ENCODE measurements at places on chromosomes 1 and 21.

DNA sequence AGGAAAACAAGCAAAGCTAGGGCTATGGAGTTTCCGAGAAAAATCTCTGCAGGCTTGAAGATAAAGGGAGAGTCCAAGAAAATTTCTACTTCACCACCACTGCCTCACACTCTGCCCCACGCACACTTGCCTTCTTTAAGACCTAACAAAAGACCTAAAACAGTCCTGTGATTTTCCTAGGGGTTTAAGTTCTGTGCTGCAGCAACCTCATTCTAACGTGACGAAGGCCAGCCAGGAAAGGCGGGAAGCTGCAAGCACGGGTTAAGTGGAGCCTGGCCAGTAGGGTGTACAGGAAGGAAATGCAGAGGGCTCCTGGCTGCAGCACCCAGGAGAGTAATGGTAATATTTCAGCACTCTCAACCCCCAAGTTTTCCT lies 1.5 kb downstream of the SPATA6 start:
- no peak for DNase-seq

DNA sequence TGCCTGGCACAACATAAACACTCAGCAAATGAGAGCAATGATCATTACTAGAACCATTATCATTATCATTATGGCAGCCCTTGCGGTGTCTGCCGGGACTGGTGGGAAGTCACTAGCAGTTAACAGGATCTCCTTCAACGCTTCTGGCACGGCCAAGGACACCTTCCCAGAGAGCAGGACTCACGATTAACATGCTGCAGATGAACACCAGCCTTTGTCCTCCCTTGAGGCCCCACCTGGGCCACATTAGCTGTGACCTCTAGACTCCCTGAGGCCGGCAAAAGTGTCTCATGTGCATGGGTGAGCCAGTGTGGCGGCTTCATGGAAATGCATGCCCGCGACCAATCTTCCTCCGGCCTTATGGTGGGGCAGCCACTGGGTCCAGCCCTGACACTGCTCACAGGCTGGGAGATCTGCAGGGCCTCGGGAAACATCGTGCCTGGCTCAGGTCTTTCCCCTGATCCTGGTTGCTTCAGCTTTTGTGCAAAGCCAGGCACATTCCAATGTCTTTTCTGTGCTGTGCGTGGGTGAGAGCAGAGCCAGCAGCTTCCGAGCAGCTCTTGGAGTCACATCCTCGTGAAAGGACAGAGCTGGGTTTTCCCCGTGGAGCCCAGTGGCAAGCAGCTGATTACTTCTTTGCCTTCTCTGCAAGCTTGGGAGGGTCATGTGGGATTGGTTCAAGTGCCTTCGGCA lies 107.3 kb downstream of the HMGB4 start:
- DNase-seq: no peak

GRCh38 chr1:204613636-204614035 lies 71.9 kb downstream of the LRRN2 start:
- no peak for DNase-seq

DNA sequence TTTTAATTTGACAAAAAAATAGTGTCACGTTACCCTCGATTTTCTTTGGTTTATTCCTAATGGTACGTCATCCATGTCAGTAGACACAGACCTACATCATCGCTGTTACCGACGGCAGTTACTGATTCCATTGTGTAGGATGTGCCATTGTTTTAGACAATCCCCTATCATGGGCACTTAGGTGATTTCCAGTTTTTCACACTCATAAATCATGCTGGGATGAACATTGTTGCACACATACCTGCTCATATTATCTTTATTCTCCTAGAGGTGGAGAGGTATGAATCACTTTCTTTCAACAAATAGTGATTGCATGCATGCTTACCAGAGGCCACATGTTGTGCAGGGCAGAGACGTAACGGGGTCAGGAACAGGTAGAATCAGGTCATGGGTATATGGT lies 79.7 kb upstream of the EFHD2 start:
- DNase-seq: no peak

DNA sequence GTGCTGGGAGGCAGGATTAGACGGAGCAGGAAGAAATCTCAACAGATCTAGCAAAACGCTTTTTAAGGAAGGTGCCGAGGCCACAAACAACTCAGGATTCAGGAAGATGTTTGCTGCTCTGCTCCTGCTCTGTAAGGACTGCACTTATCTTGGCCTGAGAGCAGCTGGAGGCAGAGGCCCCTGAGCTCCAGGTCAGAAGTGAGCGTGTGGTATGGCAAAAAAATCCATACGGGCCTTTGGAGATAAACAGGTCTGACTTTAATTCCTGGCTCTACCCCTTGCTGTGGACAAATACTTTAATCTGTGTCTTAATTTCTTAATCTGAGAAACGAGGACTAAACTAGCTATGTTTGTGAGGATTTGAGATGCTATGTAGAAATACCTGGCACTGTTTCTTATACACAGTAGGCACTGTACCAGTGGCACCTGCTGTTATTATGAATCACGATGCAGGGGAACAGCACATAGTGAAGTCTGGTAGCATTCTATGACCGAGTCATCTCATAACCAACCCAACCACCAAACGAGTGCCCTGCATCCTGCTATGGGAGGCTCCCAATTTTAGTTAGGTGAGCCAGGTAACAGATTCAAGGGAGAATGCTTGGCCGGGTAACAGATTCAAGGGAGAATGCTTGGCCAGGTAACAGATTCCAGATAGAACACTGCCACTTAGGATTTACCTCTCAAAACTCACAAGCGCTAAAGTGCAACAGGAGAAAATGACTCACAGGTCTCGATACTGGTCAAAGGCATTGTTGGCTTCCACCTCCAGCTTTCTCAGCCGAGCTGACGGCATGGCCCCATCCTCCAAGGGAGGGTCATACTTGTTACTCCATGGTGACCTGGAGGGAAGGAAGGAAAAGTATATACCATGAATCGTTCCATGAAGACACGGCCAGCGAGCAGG lies 65.9 kb downstream of the SLC66A1 start:
- DNase-seq: no peak

GRCh38 chr1:109392037-109392787 lies 5.5 kb downstream of the SORT1 start:
- no peak for DNase-seq

DNA sequence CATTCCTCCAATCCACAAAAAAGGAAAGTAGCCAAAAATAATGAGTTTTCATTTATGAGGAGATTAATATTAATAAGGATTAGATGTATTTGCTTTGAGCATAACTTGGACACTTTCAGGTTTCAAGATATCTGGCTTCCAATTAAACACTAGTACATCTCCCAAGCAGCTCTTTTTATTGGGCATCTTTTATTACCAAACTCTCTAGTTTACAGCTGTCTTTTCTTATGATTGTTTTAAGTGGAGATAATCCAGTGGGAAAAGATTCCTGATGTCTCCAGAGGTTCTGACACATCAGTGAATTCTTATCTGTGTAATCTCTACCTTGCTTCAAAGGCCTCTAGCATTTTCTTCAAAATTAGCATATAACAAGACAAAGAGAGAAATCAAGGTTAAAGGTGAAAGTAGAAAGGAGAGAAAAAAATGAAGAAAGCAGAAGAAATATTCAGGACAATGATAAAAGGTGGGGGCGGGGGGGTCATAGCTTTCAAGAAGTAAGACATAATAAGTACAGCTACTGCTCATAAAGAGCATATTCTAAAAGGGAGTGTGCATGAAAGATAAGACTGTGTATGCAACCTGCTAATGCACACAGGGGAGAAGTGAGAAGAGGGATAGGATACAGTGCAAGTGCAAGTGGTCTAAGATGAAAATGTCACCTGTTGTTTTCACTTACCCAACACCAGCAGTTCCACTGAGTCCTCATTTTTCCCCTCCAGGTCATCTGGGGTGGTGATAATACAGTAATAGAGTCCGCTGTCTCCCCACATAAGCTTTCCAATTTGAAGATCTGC lies 19.1 kb downstream of the ILDR2 start:
- DNase-seq: no peak

DNA sequence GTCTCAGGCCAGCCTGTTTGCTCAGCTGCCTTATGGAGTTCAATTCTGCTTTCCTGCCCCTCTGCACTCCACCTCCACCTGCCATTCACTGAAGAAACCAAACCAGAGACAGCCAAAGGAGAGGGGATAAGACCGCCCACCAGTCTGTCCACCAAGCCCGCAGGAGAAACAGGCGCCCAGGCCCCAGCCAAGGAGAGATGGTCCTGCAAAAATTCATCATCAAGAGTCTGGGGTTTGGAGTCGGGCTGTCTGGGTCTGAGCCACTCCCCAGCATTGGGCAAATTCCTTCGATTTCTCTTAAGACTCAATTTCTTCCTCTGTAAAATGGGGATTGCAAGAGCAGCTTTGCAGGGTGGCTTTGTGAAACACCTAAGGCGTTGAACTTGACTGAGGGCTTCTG lies 121.4 kb upstream of the RUNX3 start:
- DNase-seq: no peak

DNA sequence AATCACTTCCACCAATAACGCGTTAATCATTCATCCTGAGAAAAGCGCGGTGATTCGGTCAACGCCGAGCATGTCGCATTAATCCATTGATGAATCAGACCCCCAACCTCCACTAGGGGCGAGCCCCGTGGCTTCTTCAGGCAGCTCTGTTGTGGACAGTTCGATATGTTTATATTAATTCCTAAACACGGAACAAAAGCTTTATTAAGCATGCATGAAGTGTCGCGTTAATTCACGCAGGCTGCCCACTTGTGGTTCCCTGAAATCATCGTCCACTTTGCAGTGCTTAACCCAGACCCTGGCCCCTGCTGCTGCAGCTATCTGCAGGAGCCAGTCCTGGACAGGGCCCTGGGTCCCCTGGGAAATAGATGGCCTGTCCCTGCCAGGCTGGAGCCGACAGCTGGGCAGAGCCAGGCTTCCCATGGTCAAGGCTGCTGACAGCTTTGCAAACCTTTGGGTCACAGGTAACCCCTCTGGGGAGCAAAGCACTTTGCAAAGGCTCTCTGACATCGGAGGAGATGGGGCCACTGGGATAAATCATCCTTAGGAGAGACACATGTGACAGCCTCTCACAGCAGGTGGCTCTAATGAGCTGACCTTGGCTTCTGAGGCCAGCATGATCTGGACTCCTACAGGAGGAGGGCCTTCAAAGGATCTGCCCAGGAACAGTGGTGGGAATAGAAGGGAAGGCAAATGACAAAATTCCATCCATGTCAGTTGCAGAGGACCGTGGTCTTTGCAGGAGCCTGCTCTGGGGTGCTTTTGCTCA lies 137.0 kb upstream of the AJAP1 start:
- DNase-seq: no peak
